Erythroblast (primary cell): ENCODE measurements at places on chromosomes 5 and 9.
A peak's percentile ranks its signal among the peaks of the same experiment; 100 is the strongest.

DNA sequence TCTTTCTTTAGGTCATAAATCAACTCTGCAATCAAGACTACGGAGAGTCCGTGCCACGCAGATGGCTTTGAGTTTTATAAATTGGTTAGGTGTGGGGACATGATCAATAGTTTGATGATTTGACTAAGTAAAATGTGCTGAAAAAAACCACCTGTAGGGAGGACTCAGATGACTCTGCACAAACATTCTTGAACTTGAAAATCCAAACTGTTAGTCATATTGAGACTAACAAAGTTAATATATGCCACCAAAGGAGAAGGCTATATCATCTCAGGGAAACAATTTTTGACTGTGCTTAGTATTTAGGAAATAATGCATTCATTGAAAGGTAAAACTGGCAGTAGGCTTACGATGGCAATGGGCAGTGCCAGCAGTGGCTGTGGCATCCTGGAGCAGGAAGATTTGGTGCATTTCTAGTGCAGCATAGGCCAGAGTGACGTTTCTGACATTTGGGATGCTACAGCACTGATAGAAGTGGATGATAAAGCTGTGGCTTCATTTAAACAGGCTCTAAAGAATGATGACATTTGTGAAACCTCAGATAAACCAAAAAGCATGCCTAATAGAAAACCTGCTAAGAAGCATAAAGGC, 291.1 kb downstream of the MLLT3 start:
- no peak for DNase-seq

DNA sequence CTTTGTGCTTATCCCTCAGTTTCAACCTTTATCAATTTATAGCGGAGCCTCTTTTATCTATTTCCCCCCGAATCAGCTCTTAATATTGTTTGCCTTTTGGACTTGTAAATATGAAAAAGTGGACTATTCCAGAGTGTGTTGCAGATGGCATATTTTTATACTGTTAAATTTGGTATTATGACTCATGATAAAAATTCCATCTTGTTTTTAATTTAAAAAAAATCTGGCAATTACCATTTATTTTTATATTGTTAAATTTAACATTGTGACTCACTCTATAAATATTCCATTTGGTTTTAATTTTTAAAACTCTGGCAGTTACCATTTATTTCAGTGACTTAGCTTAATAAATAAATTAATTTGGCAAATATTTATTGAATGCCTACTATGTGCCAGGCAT, 37.5 kb downstream of the RBM27 start:
- no peak for DNase-seq

DNA sequence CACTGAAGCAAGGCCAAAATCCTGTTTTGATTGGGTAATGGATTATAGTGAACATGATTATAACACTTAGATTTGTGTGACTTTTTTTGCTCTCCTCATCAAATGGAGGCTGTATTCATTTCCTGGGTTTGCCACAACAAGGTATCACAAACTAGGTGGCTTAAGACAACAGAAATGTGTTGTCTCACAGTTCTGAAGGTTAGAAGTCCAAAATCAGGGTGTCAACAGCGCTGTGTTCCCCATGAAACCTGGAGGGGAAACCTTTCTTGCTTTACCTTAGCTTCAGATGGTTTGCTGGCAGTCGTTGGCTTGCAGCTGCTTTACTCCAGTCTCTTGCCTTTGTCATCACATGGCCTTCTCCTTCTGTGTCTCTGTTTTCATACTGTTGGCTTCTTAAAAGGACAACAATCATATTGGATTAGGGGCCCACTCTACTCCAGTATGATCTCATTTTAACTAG, 32.4 kb downstream of the CDC42SE2 start:
- no peak for DNase-seq

DNA sequence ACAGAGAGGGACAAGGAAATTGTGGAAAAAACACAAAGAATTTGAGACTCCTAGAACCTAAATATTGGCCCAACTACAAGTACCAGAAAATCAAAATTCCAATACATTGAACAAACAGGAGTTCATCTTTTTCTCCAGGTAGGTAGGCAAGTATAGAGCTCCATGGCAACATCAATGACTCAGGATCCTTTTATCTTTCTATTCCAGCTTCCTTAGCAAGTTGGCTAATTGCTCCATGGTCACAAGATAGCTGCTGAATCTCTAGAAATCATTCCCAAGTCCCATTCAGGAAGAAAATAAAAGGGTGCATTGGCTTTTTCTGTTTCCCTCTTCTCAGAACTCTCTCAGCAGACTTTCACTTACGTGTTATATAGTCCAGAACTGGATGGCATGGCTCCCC, 117.9 kb upstream of the MAN2A1 start:
- DNase-seq, result no peak

- peak; percentile 67 for DNase-seq
Measured at GRCh38 chr5:78537821-78538220, 110.8 kb downstream of the LHFPL2 start.

- no peak for DNase-seq
Measured at GRCh38 chr5:61622156-61622555, 290.1 kb downstream of the ZSWIM6 start.

DNA sequence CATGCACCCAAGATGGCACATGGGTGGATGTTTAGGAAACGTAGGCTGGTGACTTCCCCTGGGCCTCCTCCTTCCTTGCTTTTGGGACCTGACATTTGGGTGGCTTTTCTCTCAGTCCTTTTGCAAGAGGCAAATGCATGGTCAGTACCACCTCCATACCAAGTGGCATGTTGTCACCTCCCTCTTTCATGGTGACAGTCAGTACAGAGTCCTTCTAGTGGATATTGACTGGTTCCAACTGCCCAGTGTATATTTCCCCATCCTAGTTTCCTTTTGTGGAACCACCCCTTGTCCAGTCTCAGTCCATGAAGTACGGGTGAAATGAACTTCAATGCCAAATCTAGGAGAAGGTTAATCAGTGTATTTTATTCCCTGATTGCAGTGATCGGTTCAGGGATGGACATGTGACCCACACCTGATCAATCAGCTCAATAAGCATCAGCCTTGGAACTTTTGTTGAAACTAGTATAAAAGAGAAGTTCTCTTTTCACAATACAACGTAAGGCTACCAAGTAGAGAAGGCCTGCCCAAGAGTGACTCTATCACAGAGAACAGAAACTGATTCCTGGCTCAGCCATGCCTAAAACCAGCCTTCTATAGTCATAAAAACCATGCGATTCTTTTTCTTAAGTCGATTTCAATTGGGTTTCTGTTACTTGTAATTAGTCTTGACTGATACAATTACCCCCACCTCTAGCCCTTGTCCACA, 143.4 kb upstream of the KLF9 start:
- no peak for DNase-seq

DNA sequence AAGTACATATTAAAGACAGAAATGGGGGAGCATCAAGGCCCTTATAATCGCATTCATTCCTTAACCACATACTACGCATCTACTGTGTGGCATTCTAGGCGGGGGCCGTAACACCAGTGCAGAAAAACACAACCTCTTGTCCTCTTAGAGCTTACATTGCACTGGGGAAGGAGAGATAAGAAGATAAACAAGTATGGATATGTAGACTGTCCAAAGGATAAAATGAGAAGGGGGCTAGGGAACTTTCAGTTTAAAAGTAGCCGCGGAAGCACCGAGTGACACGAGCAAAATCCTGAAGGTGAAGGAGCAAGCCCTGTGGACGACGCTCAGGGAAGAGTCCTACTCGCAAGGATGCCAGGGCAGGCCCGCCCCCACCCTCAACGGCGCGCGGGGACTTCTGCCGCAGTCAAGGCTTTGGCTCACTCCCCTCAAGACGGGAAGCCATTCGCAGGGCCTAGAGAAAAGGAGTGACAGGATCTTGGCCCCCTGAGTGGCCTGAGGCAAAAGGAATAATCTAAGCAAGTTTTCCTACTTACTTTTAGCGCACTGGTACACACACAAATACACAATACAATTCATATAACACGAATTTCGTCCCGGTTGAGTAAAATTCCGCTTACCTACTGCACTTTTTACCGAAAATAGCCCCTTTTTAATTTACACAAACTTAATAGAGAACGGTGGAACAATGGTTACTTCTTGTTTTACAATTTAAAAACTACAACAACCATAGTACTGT, 1.3 kb upstream of the NIPBL start:
- peak; percentile 87 for DNase-seq

GRCh38 chr5:20359377-20359776, 371.4 kb upstream of the CDH18 start:
- no peak for DNase-seq

DNA sequence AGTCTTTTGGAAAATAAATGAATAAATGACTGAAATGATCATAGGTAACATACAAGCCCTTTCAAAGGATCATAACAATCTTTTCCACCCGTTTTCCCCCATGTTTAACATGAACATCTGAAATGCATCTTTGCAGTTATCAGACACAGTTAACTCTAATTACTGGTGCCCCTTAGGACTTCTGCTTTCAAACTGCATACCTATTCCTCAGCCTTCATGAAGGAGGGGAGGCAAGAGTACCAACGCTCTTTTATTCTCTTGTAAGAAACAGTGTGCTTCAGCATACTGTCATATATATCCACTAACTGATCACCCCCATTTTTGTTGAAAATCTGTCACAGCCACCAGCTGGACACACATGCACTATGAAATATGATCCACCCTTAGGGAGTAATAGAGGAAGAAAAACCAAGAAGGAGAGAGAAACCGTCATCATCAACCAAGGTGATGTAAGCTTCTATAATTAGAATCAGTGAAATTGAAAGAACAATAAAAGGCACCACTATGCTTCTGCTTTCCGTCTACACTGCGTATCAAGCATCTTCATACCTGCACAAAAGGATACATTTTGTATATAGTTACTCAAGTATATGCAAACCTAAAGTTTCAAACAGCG, 98.7 kb downstream of the RAPGEF6 start:
- no peak for DNase-seq

DNA sequence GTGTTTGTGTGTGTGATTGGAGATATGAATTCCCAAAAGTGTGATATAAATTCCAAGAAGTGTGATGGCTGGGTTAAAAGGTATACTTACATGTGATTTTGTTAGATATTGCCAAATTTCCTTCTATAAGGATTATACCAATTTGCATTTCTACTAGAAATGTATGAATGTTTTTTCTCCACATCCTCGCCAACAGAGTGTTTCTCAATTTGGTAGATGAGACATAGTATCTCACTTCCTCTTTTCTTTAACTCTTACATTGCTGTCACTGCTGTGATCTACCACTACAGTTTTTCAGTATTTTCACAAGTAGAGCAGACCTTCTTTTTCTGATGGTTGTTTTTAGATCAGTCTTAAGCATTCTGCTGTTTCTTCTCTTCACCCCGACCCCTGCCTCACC, 111.3 kb downstream of the FER start:
- no peak for DNase-seq

GRCh38 chr9:98142182-98142907, 23.3 kb upstream of the TRIM14 start:
- DNase-seq, result no peak

DNA sequence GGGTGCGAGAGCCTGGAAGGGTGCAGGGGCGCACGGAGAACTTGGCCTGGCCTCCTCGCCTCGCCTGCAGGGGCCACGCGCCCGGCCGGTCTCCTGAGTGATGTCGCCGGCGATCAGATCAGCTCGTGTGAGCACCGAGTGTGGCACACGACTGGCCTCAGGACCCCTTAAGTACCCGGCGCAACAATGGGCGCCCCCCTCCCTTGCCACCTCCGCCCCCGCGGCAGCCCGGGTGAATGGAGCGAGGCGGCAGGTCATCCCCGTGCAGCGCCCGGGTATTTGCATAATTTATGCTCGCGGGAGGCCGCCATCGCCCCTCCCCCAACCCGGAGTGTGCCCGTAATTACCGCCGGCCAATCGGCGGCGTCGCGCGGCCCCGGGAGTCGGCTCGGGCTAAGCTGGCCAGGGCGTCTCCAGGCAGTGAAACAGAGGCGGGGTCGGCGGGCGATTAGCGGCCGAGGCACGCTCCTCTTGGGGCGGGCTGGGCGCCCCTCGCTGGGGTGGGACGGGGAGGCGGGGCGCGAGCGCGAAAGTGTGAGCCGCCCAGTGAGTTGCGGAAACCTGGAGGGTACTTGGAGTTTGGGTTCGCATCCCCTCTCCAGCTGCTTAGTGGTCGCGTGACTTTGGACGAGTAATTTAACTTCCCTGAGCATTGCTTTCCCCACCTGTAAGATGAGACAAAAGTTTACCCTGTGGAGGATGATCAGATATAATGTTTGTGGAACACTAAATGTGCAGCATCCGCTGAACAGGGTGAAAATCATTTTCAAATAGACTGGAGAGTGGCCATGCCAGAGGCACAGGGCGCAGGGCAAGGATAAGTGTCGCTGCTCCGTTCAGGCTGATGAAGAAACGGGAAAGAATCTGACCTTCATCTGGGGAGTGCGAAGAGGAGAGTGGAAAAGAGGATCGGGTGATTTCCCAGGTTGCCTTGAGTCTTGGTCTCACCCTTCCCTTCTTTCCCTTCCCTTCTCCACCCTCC, at the start of gene NEUROG1:
TSS of gene NEUROG1 (minus strand) at position 145 of the 982 bp plus-strand sequence. CDS start 274 bp downstream, outside the sequence.
- peak; percentile 60 for DNase-seq

DNA sequence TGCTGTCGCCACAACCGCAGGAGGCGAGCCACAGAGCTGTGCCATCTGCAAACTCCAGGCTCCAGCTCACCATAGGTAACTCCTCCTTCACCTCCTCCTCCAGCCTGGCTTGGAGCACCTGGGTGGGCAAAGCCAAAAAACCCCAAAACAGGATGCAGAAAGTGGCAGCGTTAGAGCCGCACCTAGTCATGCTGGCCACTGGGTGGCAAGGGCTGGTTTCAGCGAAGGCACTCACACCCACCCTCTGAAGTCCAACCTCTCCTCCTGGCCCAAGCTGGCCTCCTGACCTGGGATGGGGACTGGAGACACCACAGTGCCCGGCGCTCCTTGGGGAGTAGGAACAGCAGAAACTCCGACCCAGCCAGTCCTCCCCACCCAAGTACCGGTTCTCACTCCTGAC, 28.7 kb upstream of the ZNF354B start:
- no peak for DNase-seq

DNA sequence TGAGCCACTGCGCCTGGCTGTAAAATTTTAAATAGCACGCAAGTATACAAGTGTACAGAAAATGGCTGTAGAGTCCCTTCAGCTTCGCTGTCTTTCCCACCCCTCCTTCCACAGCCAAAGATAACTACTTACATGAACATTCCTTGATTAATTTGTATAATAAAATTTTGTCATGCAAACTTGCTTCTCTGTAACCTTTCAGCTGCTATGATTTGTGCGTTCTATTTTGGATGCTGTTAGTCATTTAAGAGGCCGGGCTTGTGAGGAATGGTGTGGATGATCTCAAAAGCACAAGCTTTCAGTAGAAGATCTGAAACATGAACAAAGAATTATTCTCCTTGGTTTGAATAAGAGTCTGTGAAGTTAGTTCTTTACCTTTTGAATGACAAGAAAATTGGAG, 115.0 kb upstream of the TLE1 start:
- no peak for DNase-seq
